Trophoblast cell (in vitro differentiated cells and primary cell): ENCODE measurements at places on chromosomes 1 and 21.
A peak's percentile ranks its signal among the peaks of the same experiment; 100 is the strongest.

GRCh38 chr1:234934611-234935033 is 194.0 kb downstream of the TOMM20 start:
- H3K4me1 ChIP-seq, result no peaks in the 10 kb centered on the region
- H3K4me3 ChIP-seq, result no peak overlapping the region
- no peak overlapping the region for H3K27ac ChIP-seq
- no peaks in the 10 kb centered on the region for H3K27me3 ChIP-seq
- DNase-seq, result peak; percentile 39

DNA sequence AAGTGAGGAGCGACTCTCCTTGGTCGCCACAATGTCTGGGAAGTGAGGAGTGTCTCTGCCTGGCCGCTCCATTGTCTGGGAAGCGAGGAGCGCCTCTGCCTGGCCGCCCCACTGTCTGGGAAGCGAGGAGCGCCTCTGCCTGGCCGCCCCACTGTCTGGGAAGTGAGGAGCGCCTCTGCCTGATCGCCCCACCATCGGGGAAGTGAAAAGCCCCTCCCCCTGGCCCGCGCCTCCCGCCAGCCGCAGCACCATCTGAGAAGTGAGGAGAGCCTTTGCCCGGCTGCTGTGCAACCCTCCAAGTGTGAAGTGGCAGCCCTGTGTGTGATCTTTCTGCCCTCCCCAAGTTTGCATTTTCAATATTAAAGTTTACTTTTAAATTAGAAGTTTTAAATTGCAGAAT is 95.0 kb upstream of the PPP2R5A start:
- H3K36me3 ChIP-seq, result no peaks in the 10 kb centered on the region
- no peak overlapping the region for H3K4me3 ChIP-seq
- no peak overlapping the region for H3K27ac ChIP-seq
- DNase-seq, result no peak
- no peaks in the 10 kb centered on the region for H3K4me1 ChIP-seq

DNA sequence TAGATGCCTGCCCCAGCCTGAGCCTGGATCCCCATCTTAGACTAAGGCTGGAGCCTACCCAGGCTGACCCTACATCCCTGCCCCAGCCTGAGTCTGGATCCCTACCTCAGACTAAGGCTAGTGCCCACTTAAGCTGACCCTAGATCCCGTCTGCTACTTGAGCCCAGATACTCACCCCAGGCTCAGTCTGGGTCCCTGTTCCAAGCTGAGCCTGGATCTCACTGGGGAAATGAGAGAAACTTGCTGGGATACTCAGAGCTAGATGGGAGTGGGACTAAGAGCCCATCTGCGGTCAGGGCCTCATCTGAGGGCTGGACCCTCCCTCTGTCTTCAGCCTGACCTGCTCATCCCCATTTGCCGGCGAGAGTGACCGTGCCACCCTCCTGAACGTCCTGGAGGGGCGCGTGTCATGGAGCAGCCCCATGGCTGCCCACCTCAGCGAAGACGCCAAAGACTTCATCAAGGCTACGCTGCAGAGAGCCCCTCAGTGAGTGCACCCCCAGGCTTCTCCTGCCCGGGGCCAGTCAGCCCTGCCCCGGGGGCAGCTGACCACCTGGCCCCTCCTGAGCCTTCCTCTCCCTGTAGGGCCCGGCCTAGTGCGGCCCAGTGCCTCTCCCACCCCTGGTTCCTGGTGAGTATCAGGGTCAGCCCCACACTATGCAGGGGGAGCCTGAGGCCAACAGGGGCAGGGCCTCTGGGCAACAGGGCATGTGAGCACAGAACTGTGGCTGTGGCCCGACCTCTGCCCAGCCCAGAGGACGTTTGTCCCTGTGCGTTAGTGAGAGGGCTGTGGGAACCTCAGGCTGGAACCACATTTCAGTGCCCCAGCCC is 36.8 kb downstream of the TRIM11 start:
- DNase-seq, result no peak
- H3K36me3 ChIP-seq, result no peaks in the 10 kb centered on the region
- peaks cover 2% of the 10 kb centered on the region for H3K4me1 ChIP-seq
- H3K4me3 ChIP-seq, result no peak overlapping the region

DNA sequence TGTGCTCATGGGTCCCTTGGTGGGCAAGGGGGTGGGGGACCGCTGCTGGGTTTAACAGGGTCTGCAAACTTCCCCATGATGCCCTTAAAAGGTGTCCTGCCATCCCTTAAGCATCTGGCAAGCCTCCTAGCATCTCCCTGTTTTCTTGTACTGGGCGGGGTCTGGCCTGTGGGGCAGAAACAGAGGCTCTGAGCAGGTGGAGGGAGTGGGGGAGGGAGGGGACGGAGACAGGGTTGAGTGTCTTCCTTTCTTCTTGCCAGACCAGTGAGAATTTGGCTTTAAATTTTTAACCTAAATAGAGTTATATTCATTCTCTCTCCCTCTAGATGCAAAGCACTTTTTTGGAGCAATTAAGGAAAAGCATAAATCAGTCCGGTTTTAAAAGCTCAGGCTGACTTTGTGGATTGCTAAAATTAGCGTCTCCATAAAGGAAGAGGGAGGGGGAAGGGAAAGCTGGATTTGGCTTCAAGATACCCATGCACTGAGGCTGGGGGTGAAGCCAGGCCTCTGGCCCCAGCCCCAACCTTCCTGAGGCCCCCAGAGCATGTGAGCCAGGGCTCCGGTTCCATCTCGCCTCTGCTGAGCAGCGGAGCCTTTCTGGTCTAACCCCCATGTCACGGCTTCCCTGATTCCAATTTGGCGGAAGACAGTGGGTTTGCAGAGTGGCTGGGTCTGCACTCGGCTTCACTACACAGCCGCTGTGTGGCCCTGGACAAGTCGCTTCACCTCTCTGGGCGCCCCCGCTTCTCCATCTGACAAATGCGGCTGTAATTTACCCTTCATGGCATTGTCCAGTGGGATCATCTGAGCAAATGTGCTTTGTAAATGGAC is 25.3 kb downstream of the IGSF21 start:
- no peaks in the 10 kb centered on the region for H3K4me1 ChIP-seq
- DNase-seq, result no peak
- H3K27me3 ChIP-seq, result no peaks in the 10 kb centered on the region

DNA sequence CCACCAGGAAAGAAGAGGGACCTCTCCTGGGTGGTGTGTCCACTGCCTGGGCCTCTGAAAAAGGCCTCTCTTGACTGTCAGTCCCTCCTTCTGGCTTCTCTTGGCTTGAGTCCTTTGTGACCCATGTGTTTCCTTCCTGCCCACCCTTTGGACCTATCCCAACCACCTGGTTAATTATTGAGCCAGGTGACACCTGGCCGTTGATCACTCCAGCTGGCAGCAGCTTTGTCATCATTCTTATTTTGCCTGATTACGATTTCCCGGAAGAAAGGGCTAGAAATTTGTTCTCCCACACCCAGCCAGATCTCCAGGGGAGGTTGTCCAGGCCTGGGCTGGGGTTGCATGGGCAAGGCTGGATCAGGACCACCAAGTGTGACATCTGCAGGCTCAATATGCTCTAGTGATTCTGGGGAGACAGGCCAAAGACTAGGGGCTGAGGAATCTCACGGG is 24.8 kb downstream of the CSF1 start:
- no peak overlapping the region for H3K4me3 ChIP-seq
- H3K27me3 ChIP-seq, result no peaks in the 10 kb centered on the region
- H3K36me3 ChIP-seq, result no peaks in the 10 kb centered on the region
- no peak for DNase-seq
- H3K4me1 ChIP-seq, result peaks cover 5% of the 10 kb centered on the region

DNA sequence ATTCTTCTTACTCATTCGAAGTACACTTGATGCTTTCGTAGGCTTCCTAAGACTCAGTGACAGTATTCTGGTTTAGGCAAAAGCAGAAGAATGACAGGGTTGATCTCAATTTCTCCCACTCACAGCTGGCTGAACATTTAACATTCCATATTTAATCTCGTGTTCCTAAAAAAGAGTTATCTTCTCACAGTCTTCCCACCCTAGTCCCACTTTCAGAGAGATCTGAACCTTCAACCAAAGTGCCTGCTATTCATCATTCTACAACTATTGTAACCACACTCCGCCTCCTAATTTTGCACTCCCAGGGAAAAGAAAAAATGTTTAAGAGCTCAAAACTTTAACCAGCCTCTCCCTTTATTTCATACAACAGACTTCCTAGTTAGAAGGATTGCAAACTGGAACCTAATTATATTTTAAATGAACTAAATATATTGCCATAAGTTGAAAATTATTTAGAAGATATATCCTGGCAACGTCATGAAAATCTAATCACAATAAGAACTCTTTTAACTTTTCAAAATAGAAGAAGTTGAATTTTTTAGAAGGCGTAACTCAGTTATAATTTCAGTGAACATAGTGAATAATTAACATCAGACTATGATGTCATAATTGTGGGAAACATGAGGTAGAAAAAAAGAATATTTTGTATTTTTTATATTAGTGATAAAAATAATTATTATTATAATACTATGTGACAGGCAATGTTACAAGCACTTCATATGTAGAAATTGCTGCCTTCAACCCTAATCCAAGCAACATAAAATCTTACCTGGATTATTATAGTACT is 540.9 kb upstream of the ADGRL2 start:
- no peaks in the 10 kb centered on the region for H3K36me3 ChIP-seq
- no peak overlapping the region for H3K27ac ChIP-seq
- H3K4me3 ChIP-seq, result no peak overlapping the region
- no peak for DNase-seq
- H3K27me3 ChIP-seq, result no peaks in the 10 kb centered on the region
- H3K4me1 ChIP-seq, result peaks cover 4% of the 10 kb centered on the region

GRCh38 chr1:222588135-222588534 is 1.6 kb downstream of the TAF1A start:
- DNase-seq, result no peak
- H3K27me3 ChIP-seq, result no peaks in the 10 kb centered on the region
- no peak overlapping the region for H3K27ac ChIP-seq

GRCh38 chr1:33438364-33439160 is 7.7 kb upstream of the PHC2 start:
- no peaks in the 10 kb centered on the region for H3K36me3 ChIP-seq
- no peaks in the 10 kb centered on the region for H3K27me3 ChIP-seq
- DNase-seq, result no peak
- peaks cover 4% of the 10 kb centered on the region for H3K4me1 ChIP-seq

DNA sequence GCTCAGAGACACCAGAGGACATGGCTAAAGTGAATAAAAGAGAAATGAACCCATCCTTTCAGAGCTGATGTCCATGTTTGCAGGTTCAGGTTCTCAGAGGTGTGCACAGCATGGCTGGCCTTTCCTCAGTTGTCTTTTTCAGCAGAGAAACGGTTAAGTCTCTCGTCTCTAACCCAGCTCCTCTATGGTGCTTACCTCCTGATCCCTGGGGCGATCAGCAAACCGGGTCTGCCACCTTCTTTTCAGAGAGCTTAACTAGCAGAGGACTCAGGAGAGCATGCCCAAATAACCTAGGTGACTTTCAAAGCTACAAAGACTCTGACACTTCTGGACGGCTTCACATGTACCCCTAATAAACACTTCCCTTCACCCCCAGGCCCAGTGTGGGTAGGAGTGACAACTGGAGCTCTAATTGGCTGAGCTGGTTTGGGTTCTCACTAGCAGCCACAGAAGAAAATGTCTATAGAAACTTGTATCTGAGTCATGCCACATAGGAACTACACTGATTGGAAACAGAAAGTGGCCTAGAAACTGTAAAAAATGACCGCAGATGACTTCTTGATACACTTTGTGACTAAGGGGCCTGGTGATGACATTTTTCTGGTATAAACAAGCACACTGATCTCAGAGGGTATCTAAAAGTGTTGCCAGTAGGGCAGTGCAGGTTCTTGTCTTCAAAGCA is at the start of gene AIM2:
AIM2 (minus strand) TSS at position 329 of the 682 bp plus-strand sequence. CDS start 3,267 bp downstream, outside the sequence.
- H3K27ac ChIP-seq, result no peak within 1 kb of the TSS
- H3K36me3 ChIP-seq, result no peaks in the 10 kb centered on the region
- H3K27me3 ChIP-seq, result no peaks in the 10 kb centered on the region
- H3K4me3 ChIP-seq, result no peak within 1 kb of the TSS

- no peaks in the 10 kb centered on the region for H3K27me3 ChIP-seq
- H3K4me1 ChIP-seq, result peaks cover 5% of the 10 kb centered on the region
- no peak overlapping the region for H3K27ac ChIP-seq
- no peaks in the 10 kb centered on the region for H3K36me3 ChIP-seq
Observed at GRCh38 chr1:4664606-4665005, 10.2 kb downstream of the AJAP1 start.

DNA sequence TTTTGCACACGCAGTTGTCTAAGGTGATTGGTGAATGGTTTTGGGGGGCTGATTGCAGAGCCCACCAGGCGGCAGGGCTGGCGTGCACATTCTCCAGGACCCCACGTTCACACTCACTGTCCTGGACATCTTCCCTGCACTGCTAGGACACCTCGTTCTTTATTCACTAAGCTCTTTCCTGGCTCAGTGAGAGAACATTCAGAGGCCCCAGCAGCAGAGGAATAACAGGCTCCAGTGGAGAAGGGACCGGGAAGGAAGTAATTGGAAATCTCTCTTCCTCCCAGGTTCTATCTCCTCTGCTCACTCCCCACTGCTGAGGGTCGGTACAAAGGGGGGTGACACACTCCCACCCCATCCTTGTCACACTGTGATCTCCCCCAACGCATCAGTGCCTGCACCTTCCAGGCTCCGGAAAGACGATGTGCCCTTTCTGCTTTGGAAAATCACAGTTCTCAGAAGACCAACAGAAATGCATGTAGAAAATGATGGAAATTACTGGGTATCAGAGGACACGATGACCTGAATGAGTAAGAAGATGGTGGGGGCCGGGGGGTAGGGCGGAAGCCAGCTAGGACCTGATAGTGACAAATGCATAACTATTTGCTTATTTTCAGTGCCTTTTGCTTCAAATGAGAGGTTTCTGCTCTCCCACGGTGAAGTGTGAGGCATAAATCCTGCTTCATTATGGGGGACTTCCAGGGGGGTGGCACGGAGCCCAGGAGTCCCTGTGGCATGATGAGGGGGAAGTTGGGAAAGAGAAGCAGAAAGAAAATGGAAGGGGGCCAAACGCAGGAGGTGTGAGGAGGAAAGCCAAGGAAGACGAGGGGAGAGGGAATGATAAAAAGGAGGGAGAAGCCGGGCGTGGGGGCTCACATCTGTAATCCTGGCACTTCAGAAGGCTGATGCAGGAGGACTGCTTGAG is 25.2 kb upstream of the KIF26B start:
- H3K36me3 ChIP-seq, result no peaks in the 10 kb centered on the region
- DNase-seq, result no peak
- H3K4me1 ChIP-seq, result no peaks in the 10 kb centered on the region

- H3K27me3 ChIP-seq, result no peaks in the 10 kb centered on the region
- H3K4me1 ChIP-seq, result no peaks in the 10 kb centered on the region
- DNase-seq, result peak; percentile 84
- H3K4me3 ChIP-seq, result no peak overlapping the region
- no peak overlapping the region for H3K27ac ChIP-seq
- H3K36me3 ChIP-seq, result peaks cover 16% of the 10 kb centered on the region
Observed at GRCh38 chr1:224387302-224387912, 30.7 kb downstream of the CNIH4 start.

DNA sequence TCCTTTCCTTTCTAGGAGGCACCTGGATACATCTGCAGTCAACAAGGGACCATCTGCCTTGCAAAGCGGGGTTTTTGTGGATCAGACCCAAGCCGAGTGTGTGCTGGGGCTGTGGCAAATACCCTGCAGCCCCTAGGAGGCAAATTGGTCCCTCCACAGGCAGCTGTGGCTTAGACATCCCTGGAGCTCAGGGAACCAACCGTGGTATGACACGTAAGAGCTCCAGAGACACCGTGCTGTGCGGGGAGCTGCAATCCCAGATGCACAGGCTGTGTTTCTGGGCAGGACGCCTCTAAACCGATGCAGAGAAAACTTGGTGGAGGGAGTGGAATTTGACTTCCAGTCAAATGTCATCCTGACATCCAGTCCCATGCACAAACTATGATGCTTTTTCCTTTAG is 141.5 kb downstream of the KAZN start:
- H3K27me3 ChIP-seq, result no peaks in the 10 kb centered on the region
- H3K4me3 ChIP-seq, result no peak overlapping the region
- H3K36me3 ChIP-seq, result no peaks in the 10 kb centered on the region
- peaks cover 2% of the 10 kb centered on the region for H3K4me1 ChIP-seq
